OCI-M1 (cell line): ENCODE measurements at places on chromosomes 5 and 9.

DNA sequence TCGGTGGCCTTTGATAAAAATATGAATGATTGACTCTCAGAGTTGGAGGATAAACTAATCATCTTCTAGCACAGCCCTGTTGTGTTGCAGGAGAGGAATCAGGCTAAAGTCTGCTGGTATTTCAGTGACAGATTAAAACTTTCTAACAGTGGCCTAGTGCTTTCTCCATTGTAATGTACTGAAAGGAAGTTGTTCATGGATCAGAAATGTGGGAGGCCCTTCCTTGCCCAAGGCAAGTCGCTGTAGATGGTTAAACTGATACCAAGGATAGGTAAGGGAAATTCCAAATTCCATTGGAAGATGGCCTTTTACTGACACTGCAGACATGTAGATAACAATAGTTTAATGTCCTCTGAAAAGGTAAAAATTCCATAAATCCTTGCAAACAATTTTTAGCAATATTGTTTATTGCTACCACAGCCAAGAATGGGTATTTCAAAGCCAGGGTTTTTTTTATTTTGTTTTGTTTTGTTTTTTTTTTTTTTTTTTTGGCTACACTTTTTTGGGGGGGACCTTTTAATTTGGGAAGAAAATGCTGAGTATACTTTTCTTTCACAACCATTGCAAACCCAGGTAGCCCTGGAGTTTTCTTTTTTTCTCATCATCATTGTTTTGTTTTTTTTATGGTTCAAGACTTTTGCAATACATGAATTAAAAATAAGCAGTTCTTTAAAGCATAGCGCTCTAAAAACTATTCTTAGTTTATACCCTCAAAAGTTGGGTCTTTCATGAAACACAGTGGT, 35.5 kb downstream of the WDR36 start:
- DNase-seq, result no peak

- no peak for DNase-seq
Observed at GRCh38 chr5:3343211-3343610, 252.4 kb upstream of the IRX1 start.

- no peak for DNase-seq
Observed at GRCh38 chr9:107274953-107275422, 8.1 kb upstream of the RAD23B start.

DNA sequence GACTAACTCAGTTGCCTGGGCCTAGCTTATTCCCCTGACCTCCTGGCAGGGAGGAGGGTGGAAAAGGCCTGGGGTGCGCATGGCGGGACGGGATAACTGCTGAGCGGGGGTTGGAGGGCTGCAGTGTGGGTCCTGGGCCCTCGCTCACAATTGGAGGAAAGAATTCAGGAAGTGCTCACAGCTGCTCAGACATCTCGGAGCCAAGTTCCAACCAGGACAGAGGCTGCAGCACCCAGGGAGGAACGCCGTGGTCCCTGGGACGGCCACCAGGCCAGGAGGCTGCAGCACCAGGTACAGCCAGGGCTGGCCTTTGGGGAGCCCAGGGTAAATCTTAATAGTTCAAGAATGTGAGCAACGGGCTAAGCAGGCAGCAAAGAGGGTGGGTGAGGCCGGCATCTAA, at the start of gene SPAAR:
TSS of gene SPAAR (plus strand) at position 217 of the 400 bp plus-strand sequence. CDS start 974 bp downstream, outside the sequence.
- no peak for DNase-seq

- no peak for DNase-seq
Observed at GRCh38 chr9:36193023-36193422, 2.3 kb downstream of the CLTA start.
